Stimulated activated CD4-positive, alpha-beta T cell treated with anti-CD3 and anti-CD28 coated beads, Interleukin-15, amount 100 ng/mL, for 24 hours (primary cell): ENCODE measurements at places on chromosomes 1 and 21.
A peak's percentile ranks its signal among the peaks of the same experiment; 100 is the strongest.

- peak; percentile 55 for DNase-seq
Observed at GRCh38 chr1:88800382-88801051, 90.8 kb downstream of the GTF2B start.

DNA sequence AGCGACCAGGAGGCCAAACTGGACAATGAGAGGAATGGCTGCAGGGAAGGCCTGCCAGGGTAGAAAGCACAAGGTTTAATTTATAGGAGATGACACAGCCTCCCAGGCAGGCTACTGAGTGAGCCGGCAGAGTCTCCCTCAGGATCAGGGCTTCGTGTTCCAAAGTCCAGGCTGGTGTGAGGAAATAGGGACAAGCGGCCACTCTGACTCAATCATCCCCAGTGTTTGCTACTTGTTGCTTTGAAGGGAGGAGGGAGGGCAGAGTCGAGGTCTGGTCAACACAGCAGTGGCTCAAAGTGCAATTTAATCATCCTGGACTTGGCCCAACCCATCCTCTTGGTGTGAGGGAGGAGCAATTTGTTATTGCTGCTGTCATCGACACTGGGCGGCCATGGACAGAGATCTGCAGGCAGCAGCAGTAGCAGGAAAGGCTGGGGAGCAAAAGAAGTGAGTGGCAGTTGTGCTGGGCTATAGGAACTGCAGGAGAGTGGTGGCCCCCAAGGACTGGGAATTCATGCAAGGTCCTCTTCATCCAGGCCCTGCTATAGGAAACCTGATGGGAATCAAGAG is 27.5 kb downstream of the TBX15 start:
- no peak for DNase-seq

GRCh38 chr1:21783679-21784603 is 992 bp upstream of the USP48 start:
- DNase-seq = no peak

- DNase-seq = no peak
Observed at GRCh38 chr1:48581270-48581669, 109.3 kb upstream of the SPATA6 start.

DNA sequence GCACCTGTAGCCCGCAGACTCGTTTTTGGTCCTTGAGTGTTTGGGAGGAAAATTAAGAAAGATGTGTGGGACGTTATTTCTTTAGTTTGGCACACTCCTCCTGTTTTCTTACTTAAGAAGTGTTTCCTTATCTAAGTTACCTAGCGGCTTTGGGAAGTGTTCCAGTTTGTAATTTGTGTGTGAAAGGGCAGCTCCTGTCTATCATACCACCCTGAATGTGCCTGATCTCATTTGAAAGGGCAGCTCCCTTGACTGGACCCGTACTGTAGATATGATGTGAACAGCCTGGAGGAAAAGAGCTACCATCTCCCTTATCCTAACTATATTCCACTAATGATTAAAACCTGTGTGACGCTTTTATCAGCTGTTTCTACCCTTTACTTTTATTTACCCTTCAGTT is 314.3 kb downstream of the CHRM3 start:
- DNase-seq = no peak

- no peak for DNase-seq
Observed at GRCh38 chr1:227094249-227094966, 154.3 kb downstream of the COQ8A start.

GRCh38 chr1:116346943-116347673 is 25.9 kb upstream of the ATP1A1 start:
- DNase-seq = no peak

- no peak for DNase-seq
Observed at GRCh38 chr21:37551993-37552355, 185.4 kb downstream of the DYRK1A start.

GRCh38 chr1:248825909-248826760 is at the start of gene SH3BP5L:
Gene SH3BP5L (minus strand): TSS chr1:248825915. CDS start chr1:248824935, 980 bp downstream.
- DNase-seq = peak; percentile 91

GRCh38 chr1:119225831-119226230 is 85.4 kb upstream of the WARS2 start:
- DNase-seq = no peak

DNA sequence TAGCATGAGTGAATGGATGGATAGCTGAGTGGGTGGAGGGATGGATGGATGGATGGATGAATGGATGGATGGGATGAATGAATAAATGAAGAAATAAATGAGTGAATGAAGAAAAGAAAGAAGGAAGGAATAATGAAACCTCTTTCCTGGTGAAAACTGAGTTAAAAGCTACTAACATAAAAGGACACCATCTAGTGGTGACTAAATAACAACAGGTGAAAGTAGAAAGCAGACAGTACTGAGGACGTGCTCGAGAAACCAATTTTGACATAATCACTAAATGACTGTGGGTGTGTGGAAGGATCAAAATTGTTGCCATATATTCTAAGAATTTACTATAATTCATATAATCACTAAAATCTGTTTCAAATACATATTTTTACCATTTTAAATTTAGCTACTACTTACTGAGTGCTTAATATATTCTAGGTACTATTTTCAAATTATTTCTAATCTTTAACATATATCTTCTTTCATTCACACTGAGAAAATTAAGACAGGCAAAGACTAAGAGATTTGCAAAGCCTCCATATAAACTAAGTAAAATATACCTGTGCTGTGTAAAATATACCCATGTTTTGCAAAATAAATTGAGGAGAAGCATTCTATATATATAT is 522.9 kb downstream of the LRRIQ3 start:
- no peak for DNase-seq

GRCh38 chr21:46187814-46188213 is 3.6 kb upstream of the SPATC1L start:
- DNase-seq = no peak

DNA sequence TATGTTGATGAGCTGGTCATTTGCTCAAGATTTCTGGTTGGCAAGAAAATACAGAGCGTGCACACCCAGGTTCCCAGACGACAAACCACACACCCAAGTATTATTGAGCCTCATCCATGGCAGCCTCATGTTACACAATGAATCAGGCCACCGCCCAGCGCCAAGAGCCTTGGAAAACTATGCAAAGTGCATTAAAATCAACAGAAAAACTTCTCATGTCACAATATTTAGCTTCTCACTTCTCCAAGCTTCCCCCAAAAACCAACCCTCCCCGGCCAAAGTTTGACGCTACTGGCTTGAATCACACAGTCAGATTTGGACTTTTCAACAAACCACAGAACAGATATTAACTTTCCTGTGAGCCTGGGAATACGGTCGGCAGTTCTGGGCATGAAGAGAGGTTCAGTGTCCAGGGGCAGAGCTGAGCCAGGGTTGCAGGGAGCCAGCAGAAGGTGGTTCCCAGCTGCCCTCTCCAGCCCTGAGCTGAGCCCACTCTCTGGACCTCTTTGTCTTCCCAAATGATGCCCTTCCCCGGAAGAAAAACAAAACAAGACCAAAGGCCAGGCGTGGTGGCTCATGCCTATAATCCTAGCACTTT is 71.1 kb downstream of the SETD4 start:
- DNase-seq = no peak

GRCh38 chr1:58886611-58887010 is 102.8 kb upstream of the JUN start:
- no peak for DNase-seq

DNA sequence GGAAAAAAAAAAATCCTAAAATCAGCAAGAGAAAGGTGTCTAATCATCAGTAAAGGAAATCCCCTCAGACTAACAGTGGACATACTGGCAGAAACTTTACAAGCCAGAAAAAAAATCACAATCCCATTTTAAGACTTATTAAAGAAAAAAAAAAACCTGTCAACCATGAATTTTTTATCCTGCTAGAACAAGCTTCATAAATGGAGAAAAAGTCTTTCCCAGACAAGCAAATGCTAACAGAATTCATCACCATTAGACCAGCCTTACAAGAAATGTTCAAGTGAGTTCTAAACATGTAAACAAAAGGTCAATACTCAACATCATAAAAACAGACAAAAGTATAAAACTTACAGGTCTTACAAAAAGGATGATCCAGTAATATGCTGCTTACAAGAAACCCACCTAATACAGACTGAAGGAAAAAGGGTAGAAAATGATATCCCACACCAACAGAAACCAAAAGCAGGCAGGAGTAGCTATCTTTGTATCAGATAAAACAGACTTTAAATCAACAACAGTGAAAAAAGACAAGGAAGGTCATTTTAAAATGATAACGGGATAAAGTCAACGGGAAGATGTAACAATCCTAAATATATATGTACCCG is 129.6 kb downstream of the EVI5 start:
- DNase-seq = no peak

DNA sequence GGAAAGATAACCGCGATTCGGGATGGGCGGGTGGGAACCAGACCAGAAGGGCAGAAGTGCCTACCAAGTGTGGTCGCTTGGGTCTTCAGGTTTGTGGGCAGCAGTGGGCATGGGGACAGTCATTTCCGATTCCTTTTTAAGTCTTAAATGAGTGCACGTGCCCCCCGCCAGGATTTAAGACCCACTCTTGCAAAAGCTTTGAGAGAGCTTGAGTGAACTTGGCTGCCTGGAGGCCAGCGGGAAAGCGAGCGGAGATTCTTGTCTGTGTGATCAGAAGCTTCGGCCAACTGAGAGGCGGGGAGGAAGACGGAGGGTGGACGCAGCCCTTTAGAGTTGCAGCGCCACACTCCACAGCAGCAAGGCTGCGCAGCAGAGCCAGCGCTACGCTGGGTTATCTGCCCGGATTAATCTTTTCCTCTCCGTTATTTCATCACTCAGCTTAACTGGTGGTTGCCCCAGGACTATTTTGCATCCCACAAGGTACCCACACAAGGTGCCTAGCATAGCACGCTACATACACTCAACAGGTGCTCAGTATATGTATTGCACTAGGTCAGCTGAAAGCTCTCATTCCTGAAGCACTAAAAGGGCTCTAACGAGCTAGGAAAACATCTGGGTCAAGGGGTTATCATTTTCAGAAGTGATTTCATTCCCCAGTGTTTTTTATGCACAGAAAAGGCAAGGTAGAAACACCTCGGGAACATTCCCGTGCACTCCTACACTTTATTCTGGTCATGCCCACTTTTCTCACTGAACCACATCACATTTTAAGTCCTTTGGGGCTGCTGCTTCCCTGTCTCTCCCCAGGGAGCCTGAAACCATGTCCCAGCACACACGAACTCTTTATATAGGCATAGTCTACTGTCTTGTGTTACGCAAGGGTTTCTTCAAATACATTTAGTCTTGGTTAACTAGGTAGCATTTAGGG is 1.5 kb upstream of the BATF3 start:
- peak; percentile 41 for DNase-seq

- DNase-seq = no peak
Observed at GRCh38 chr1:226976276-226976977, 36.3 kb downstream of the COQ8A start.
